Epithelial cell of prostate (primary cell): ENCODE measurements at places on chromosomes 6 and 20.

DNA sequence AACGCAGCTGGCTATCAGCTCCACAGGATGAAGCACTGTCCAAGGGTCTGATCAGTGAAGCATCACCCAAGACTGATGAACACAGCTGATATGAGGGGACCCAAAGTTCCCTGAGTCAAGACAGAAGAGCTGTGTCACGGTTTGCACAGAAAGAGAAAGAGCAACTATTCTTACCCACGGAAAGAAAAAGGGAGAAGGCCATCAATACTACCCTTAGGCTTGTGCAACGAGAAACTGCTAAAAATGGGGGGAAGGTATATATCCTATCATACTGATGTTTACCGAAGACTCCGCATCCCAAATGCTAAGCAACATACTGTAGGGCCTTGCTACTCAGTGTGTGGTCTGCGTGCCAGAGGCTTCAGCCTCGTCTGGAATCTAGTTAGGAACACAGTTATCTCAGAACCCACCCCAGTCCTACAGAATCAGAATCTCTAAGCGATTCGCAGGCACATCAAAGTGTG lies 665 bp downstream of the FASTKD5 start:
- no peak for DNase-seq

DNA sequence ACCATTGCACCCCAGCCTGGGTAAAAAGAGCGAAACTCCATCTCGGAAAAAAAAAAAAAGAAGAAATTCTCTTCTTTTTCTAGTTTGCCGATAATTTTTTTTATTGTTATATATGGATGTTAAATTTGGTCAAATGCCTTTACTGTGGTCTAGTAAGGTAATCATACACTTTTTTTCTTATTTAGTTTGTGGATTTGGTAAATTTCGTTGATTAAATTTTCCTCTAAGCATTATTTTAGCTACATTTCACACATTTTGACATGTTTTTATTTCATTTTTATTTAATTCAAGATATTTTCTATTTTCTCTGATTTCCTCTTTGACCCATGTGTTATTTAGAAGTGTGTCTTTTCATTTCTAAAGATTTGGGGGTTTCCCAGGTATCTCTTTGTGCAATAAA lies 18.0 kb upstream of the ELOVL2 start:
- no peak for DNase-seq

- no peak for DNase-seq
Measured at GRCh38 chr6:27870291-27870870, 41.8 kb downstream of the OR2B2 start.

DNA sequence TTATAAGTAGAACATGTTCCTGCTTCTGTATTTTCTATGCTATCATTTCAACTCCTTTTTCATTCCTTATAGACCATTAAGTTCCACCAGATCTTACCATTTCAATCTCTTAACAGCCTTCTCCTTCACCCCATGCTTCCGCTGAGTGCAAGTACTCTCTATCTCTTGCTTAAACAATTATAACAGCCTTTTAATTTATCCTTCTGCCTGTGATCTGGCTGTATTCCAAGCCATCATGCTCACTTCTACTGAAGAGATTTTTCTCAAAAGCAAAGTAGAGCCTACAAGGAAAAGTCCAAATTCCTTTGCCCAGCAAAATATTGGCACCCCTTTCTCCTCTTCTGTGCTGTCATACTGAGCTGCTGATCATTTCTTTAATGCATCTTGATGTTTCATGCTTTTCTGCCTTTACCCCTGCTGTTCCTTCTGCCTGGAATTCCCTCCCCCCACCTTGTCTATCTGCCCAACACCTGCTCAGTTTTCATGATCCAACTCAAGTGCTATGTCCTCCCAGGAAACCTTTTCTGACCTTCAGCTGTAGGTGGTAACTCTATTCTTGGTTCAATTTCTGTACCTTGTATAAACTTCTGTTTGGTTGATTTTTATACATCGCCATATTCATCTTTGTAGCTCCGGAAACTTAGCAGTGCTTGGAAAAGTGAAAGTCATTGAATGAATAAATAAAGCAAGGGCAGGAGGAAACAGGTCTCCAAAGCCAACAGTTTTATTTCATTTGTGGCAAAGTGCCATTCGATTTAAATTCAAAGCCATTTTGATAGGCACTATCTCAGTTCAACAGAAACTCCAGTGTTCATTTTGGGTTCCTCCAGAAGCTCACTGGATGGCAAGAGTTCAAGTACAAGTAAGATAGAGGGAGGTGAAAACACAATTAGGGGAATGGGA lies 10.5 kb upstream of the BMP2 start:
- no peak for DNase-seq

- DNase-seq: no peak
Measured at GRCh38 chr6:2756241-2756640, 5.5 kb upstream of the MYLK4 start.

GRCh38 chr6:149482545-149483333 lies 2.1 kb downstream of the ZC3H12D start:
- DNase-seq: no peak

DNA sequence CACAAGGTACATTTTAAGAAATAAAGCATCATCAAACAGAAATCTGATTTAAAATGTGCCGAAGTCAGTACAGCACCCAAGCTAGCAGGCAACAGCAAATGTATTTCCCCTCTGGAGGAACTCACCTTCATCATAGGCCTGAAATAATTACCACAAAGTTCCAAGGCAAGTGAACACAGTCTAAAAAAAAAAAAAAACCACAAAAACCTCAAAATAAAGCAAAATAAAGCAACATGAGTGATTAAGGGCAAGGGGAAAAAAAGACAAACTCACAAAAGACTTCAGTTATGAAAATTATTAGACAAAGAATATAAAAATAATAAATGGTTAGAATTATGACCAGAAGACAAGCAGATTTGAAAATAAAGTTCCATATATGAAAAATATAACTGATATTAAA lies 10.4 kb downstream of the GPR63 start:
- DNase-seq: no peak

- DNase-seq: no peak
Measured at GRCh38 chr6:35919827-35920751, 809 bp downstream of the SRPK1 start.

DNA sequence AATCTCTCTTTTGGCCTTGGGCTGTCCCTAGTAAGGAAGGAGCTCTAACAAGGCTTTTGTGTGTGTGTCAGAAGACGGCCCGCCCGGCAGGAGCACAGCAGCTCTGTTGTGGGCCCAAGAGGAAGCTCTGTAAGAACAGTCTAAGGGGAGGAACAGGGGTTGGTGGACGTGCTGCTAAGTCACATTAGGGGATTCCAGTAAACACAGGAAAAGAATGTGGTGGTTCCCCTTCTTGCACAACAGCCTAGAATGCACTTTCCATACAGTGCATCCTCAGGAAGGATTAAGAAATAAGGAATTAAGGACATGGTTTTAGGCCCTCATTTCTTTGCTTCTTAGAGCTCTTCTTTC lies 114.5 kb downstream of the RNF144B start:
- DNase-seq: no peak

DNA sequence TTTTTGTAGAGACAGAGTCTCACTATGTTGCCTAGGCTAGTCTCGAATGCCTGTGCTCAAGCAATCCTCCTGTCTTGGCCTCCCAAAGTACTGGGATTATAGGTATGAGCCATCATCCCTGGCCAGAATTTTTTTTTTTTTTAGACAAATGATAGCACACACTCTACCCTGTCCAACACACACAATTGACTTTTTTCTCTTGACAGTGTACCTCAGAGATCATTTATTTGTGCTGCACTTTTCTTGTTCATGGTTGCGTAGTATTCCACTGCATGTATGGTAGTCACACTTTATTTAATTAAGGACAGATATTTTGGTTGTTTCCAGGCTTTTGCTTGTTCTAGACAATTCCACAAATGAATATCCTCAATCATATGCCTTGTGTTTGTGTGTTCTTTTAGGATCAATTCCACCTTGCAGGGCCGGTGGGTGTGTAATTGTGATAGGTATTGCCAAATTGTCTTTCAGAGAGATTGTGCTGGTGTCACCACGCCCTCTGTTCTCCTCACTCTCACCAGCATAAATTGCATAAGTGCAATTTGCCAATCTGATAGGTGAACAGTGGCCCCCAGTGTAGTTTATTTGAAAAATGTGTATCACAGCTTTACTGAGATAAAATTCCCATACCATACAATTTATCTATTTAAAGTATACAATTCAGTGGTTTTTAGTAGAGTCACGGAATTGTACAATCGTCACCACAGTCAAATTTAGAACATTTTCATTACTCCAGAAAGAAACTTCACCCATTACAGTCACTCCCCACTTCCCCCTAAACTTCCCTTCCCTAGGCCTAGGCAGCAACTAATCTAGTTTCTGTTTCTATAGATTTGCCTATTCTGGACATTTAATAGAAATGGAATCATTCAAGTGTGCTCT lies 20.1 kb downstream of the SRC start:
- no peak for DNase-seq

DNA sequence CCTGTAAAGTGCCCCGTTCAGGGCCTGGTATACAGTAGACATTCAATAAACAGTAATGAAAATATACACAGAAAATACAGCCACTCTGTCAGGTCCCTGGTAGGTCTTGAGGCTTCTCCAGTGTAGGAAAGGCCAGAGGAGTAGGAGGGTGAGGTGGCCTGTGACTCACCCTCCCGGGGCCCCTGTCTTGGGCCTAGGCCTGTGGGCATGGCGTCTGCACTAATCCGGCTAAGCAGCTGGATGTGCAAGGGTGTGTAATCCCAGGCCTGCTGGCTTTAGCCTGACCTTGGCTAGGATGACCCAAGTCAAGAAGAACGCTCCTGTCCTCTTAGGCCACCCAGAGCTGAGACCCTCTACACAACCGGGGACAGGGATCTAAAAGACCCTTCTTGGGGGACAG lies 84.9 kb downstream of the KCNB1 start:
- DNase-seq: no peak

- no peak for DNase-seq
Measured at GRCh38 chr6:71420095-71420692, 131.6 kb downstream of the OGFRL1 start.

DNA sequence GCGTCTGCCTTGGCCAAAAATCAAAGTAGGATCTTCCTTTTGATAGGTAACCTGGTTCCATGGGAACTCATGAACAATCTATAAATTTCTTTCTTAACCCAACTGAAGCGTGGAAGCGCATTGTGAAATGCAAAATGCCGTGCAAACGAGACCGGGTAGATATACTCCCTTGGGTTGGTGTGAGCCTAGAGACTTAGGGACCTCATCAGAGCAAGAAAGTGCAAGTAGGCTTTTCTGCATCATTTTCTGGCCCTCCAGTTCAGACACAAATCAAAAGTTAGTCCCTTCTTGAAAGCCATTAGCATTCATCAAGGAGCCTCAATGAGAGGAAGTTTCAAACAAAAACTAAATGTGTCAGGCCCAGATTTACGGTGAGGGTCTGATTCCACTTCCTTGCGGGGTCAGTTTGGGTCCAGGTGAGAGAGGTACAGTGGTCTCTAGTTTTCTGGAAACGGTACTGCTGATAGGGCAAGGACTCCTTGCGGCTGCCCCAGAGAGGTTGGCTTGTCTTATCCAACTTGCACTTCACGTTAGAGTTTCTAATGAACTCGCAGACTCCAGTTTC lies 5.3 kb upstream of the ZNF184 start:
- no peak for DNase-seq

DNA sequence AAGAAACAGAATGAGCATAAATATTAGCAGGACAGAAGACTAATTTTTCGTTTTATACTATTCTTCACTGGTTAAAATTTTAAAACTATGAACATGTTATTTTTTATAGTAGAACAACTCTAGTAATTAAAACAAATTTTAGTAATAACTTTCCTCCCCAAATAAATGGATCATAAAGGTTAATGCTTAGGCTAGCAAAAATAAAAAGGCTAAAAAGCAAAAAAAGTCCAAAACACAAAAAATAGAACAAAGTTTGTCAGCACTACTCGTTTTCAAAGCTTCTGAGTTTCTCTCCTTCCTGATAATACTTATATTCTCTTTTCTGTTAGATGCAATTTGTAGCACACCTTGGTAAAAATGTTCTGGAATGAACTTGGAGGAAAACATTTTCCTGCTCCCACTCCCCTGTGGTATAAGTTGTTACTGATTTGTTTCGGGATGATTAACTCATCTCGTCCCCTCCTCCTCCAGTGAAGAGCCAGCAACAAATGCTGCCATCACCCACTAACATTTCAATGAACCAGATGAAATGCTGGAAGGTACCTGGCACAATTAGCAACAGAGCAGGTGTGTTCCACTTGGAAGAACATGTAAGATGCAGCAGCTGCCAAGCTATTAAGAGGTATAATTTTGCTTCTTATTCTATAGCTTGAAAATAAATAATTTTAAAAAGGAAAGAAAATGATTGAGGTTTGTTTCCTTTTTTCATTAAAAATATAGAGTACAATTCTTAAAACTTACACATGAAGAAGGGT lies 130.5 kb downstream of the MYB start:
- no peak for DNase-seq

GRCh38 chr6:104506429-104506828 lies 353.3 kb downstream of the HACE1 start:
- no peak for DNase-seq

DNA sequence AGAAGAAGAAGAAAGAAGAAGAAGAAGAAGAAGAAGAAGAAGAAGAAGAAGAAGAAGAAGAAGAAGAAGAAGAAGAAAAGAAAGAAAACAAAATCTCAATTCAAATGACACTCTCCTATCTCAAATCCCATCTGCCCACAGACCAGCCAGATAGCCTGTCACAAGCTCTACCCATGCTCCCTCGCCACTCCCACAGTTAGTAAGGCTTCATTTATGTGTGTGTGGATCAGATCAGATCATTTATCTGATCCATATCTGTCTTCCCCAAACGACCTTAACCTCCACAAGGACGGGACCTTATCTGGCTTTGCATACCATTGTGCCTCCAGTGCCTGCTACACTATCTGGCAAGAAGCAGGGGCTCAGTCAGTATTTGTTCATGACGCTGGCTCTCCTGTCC lies 81.9 kb upstream of the RREB1 start:
- no peak for DNase-seq

GRCh38 chr20:21301940-21302663 lies 1.0 kb upstream of the XRN2 start:
- no peak for DNase-seq

GRCh38 chr20:11769825-11770224 lies 147.9 kb upstream of the BTBD3 start:
- no peak for DNase-seq

DNA sequence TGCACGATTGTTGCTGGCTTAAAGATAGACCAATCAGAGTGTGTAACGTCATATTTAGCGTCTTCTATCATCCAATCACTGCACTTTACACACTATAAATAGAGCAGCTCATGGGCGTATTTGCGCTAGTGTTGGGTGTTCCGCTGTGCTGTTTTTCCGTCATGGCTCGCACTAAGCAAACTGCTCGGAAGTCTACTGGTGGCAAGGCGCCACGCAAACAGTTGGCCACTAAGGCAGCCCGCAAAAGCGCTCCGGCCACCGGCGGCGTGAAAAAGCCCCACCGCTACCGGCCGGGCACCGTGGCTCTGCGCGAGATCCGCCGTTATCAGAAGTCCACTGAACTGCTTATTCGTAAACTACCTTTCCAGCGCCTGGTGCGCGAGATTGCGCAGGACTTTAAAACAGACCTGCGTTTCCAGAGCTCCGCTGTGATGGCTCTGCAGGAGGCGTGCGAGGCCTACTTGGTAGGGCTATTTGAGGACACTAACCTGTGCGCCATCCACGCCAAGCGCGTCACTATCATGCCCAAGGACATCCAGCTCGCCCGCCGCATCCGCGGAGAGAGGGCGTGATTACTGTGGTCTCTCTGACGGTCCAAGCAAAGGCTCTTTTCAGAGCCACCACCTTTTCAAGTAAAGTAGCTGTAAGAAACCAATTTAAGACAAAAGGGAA lies 57.9 kb downstream of the TRIM38 start:
- peak; percentile 74 for DNase-seq

- no peak for DNase-seq
Measured at GRCh38 chr6:30727920-30728553, 7.9 kb downstream of the TUBB start.
